ENCODE measurements at places on chromosomes 7 and 10.

DNA sequence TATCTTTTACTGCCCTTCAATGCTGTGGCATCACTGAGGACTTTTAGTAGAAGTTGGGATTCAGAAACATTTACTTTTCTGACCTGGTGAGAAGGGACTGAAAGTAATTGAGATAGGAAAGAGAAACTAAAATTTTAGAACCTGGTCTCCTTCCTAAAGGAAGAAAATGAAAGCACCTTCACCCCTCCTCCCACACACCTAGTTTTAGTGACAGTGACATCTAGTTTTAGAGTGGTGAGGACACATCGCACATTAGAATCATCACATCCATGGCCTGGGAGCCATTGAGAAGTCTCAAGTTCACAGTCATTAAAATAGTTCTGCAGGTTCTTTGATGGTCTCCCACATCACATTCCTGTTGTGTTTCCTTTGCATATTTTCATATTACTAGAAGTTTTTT is 16.1 kb downstream of the TAS2R41 start:
- no peak for DNase-seq

DNA sequence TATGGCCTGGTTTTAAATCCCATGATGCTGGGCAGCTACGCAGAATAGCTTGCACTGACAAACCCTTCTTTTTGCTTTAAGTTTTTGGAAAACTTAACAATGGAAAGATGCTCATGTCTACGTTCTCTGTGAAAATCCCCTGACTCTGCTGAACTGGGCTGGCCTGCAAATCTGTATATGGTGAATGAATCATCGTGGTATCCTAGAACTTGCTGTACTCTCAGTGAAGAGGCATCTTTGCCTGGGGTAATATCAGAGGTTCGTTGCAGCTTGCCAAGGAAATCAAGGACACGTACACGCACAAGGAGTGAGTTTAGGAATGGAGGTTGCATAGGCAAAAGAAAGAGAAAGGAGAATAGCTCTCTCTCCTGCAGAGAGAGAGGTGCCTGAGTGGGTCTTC is 382.0 kb upstream of the ADARB2 start:
- no peak for DNase-seq

- peak; percentile 100 for DNase-seq
Observed at GRCh38 chr7:95758187-95758586, 14.2 kb upstream of the DYNC1I1 start.

DNA sequence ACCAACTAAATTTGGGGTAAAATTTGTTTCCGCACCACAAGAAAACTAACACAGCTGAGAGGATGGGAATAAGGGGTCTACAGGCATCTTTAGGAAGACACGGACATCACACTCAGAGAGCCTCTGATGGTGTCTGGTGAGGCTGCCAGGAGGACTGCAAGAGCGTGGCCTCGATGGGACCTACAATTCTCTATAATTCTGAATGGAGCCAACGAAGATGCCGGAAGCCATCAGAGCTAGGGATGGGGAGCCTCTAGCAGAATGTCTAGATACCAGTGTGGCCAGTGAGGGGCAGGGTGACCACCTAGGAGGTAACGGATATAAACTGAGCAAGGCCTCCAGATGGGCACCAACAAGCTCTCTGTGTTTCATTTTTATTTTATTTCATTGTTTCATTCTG is 7.5 kb downstream of the GRID1 start:
- no peak for DNase-seq

GRCh38 chr7:74480861-74481417 is 27.2 kb downstream of the GTF2IRD1 start:
- peak; percentile 72 for DNase-seq

GRCh38 chr10:30773501-30773900 is 143.9 kb upstream of the LYZL2 start:
- no peak for DNase-seq

DNA sequence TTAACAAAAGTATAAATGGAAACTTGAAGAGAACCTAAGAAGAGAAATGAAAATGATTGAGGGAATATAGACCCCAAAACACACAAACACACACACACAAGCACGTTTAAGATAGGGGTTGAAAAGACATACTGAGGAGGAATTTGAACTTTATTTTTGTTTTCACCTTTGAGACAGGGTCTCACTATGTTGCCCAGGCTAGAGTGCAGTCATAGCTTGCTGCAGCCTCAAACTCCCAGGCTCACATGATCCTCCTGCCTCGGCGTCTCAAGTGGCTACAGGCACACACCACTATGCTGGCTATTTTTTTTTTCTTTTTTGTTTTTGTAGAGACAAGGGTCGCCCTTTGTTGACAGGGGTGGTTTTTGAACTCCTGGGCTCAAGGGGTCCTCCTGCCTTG is 4.0 kb downstream of the BTRC start:
- no peak for DNase-seq

- DNase-seq, result no peak
Observed at GRCh38 chr10:125243532-125244253, 83.3 kb upstream of the CTBP2 start.

- no peak for DNase-seq
Observed at GRCh38 chr10:60555700-60556099, 166.0 kb upstream of the ANK3 start.

GRCh38 chr7:68399991-68400590 is 1198.2 kb upstream of the AUTS2 start:
- no peak for DNase-seq

DNA sequence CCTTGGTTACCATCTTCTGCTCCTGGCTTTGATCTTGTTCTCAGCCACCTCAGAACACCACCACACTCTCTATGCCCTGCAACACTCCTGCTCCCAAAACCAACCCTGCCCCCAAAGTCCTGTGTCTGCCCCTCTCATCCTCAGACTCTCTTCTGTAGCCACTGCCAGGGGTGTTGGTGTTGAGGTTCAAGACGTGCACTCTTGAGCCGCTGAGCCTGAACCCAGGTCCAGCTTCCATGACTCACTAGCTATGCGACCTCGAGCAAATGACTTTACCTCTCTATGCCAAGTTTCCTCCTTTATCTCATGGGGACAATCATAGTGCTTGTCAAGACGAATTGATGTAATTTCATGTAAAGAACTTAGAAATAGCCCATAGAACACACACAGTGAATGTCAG is 840 bp upstream of the ATP6V0A4 start:
- no peak for DNase-seq

- no peak for DNase-seq
Observed at GRCh38 chr7:8117195-8117594, 144.8 kb downstream of the ICA1 start.

GRCh38 chr7:70693321-70693685 is 438.6 kb upstream of the GALNT17 start:
- peak; percentile 69 for DNase-seq

DNA sequence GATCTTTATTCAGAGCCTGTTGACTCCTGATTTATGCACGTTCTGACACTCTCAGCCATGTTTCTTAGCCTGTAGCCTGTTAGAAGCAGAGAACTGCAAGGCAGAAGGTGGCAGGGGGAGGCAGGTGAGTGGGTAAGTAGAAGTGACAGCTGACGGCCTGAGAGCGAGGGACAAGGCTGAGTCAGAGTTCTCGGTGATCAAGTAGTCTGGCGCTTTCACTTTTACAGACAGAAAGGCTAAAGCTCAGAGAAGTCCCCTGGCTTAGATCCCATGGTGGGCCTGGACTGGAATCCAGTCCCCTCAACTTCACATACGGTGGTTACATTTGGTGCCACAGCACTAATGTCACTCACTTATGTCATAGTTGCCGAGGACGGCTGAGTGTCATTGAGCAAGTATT is 139.0 kb downstream of the TACC2 start:
- DNase-seq, result no peak

DNA sequence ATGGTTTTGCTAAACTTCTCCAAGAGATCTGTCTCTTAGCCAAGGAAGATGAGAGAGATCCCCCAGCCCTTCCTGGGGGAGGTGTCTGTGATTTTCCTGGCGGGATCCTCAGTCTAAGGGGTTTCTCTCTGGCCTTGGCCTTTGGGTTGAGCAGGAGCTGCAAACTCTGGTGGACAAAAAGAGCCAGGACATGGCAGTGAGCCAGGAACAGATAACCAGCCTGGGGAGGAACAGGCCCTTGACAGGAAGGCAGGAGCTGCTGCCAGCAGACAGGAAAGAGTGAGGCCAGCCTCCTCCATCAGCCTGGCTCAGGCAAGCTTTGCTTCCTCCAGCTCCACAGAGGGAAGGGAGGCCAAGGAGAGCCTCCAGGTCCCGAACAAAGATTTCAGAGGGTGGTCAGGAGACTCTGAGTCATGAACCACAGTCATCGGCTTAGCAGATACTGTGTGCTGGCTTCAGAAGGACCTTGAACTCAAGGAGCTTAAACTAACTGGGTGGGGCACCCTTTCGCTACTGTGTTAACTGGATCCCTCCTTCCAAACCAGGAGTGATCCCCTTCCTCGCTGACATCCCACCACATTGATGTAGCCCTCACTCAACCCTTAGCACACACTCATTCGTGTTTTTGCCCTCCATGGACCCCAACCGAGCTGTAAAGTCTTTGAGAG is 34.7 kb downstream of the DDIT4 start:
- DNase-seq, result peak; percentile 18

GRCh38 chr7:66974986-66975590 is 20.3 kb downstream of the SBDS start:
- DNase-seq, result no peak

GRCh38 chr7:35630024-35630972 is 64.6 kb downstream of the HERPUD2 start:
- DNase-seq, result peak; percentile 36

GRCh38 chr10:114094795-114095194 is 51.1 kb downstream of the ADRB1 start:
- DNase-seq, result no peak

GRCh38 chr10:110269374-110270318 is 35.1 kb downstream of the SMNDC1 start:
- peak; percentile 52 for DNase-seq

DNA sequence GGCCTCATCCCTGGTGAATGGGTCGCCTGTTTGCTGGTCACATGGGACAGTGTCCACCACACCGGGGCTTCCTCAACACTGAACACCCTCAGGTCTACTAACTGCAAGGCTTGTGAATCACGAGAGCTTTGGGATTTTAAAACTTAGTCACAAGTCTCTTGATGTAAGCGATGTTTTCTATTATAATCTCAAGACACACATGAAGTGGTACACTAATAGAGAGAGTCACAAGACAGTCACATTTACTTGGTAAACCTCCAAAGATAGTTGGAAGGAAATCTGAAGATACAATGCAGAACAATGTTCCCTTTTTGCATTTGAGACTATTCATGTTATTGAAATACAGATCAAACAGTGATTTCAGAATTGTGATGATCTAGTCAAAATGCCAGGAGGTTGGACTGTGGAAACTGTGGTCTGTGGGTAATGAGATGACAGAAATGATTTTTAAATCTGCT is 233.1 kb upstream of the KLF6 start:
- no peak for DNase-seq

DNA sequence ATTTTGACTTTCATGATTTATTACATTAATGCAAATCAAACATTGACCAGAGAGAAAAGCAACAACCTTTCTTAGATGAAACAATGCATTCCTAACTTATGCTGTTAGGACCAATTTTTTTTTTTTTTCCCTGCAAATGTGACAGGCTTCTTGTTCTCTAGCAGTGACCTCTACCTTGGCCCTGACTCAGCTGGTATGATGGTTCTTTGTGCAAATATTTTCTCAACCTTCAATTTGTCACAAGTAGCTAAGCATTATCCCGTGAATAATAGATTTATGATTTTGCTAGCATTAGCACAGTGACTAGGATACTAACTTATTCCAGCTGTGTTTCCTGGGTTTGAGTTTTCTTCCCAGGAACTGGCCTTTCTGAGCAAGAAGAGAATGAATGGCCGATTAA is 64.9 kb downstream of the PPP1R9A start:
- peak; percentile 60 for DNase-seq

DNA sequence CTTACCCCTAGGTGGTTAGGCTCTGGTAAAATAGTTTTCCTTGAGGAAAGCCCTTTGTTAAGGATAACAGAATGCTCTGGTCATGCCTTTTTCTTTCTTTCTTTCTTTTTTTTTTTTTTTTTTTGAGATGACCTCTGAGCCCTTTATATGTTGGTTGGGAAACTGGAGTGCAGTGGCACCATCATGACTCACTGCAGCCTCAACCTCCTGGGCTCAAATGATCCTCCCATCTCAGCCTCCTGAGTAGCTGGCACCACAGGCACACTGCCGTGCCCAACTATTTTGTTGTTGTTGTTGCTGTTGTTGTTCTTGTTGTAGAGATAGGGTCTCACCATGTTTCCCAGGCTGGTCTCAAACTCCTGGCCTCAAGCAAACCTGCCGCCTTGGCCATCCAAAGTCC is 27.4 kb downstream of the NACAD start:
- no peak for DNase-seq

- DNase-seq, result no peak
Observed at GRCh38 chr7:12229046-12229445, 18.0 kb downstream of the TMEM106B start.

- peak; percentile 91 for DNase-seq
Observed at GRCh38 chr10:60521974-60522405, 132.3 kb upstream of the ANK3 start.

GRCh38 chr7:100088621-100089457 is at the start of gene COPS6:
Gene COPS6 (plus strand): TSS chr7:100088969. CDS start chr7:100088991, 22 bp downstream.
- DNase-seq, result peak; percentile 92

- DNase-seq, result no peak
Observed at GRCh38 chr7:77765906-77766800, 32.1 kb downstream of the TMEM60 start.

DNA sequence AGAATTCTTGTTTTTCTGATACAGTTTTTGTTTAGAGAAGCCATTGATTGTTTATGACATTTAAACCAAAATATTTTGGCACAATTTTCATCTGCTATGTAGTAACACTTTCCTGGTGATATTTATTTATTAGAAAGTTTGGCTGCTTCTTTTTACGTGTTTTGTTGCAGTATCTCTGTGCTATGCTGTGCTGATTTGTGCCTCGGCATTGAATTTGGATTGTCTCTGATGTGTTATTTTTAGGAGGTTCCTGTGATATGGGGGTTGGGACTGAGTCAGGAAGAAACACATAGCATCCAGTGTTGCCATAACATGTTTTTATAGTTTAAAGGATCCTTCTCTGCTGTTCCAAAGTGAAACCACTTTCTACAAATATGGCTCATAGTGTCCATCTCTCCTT is 1197.7 kb upstream of the LRRN3 start:
- DNase-seq, result no peak

DNA sequence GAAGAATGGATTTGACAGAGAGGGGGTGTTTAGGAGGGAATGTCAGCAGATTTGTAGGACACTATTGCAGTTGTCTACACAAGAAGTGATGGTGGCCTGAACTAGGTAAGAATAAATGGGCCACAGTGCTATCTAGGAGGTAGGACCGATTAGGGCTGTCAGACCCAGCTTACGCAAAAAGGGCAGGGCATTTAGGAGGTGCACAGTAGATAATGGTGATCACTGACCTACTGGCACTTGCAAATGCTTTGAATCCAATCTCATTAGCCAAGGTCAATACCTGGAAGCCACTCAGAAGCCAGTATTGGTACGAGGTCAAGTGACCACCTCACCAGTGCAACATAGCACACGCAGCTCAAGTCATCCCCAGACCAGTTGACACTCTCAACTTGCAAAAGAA is 330.9 kb downstream of the KCNMA1 start:
- DNase-seq, result no peak

DNA sequence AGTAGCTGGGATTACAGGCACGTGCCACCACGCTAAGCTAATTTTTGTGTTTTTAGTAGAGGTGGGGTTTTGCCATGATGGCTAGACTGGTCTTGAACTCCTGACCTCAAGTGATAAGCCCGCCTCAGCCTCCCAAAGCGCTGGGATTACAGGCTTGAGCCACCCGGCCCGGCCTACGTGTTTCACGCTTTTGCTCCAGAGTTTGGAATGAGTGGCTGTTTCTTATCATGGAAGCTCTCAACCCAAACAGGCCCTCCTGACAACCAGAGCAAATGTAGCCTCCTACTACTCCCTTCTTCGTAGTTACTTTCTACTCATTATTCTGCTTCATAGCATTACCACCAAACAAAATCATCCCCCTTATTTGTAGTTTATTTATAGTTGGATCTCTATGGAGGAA is 26.8 kb upstream of the CASD1 start:
- DNase-seq, result no peak
